ENCODE measurements at places on chromosomes 6 and 20.
A peak's percentile ranks its signal among the peaks of the same experiment; 100 is the strongest.

DNA sequence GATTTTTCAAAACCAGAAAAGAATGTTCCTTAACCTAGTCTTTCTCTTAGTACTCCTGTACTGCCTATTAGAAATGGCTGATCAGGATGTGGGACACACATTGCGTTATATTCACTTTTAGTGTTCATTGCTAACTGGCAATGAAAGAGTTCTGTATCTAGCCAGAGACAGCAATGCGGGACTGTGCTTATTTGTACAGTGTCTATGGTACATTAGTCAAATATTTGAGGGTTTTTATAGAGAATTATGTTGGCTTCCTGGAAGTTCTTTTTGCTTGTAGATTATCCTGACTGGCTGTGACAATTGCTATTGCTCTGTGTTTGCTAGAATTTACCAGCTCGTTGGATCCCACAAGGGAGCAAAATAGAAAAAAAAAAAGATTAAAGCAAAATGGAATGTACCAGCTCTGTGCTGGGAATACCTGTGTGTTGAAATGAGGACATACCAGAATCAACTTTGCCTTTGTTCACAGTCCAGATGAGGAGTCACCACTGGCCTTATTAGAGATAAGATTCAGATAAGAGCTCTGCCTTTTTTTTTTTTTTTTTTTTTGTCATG lies 22.4 kb upstream of the IFNGR1 start:
- no peak overlapping the region for H3K4me3 ChIP-seq
- H3K27ac ChIP-seq = peak overlapping the region; percentile 74

DNA sequence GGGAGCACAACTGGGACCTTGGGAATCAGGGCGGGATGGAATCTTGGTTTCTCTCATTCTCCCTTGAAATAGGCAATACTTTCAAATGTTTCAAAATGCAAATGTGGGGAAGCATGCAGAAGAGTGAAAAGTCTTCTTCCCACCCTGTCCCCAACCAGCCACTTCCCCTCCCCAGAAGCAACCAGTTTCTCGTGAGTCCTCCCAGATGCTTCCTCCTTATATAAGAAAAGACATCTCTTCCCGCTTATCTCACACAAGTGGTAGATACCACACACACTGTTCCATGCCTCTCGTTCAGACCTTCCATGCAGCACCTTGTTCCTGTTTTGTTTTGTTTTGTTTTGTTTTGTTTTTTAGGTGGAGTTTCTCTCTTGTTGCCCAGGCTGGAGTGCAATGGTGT lies 25.1 kb downstream of the HCK start:
- H3K27me3 ChIP-seq = peaks cover 43% of the 10 kb centered on the region
- no peak for DNase-seq
- H3K4me1 ChIP-seq = no peaks in the 10 kb centered on the region
- no peak overlapping the region for H3K4me3 ChIP-seq
- H3K27ac ChIP-seq = no peak overlapping the region

DNA sequence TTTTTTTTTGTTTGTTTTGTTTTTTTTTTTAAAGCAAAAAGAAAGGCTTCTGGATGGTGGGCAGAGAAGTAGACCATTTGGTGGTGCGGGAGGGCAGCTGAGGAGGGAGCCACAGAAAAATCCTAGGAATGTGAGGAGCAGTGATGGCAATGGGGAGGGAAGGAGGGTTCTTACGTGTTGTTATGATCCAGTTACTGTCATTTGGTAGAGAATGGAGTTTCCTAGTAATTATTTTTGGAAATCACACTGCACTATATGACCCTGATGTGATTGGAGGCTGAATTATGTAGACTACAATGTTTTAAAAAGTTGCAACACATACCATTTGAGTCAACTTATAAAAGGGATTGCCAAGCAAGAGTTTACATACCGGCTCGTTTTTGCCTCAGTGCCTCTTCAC lies 22.1 kb downstream of the ADGRF5 start:
- H3K4me3 ChIP-seq = no peak overlapping the region
- DNase-seq = no peak
- no peaks in the 10 kb centered on the region for H3K36me3 ChIP-seq

GRCh38 chr6:17679726-17680125 lies 27.0 kb downstream of the NUP153 start:
- DNase-seq = no peak
- H3K27ac ChIP-seq = no peak overlapping the region
- no peaks in the 10 kb centered on the region for H3K4me1 ChIP-seq
- H3K27me3 ChIP-seq = no peaks in the 10 kb centered on the region
- H3K4me3 ChIP-seq = no peak overlapping the region

GRCh38 chr20:3901706-3902440 lies 12.7 kb downstream of the PANK2 start:
- no peak overlapping the region for H3K4me3 ChIP-seq
- peak overlapping the region; percentile 3 for H3K27ac ChIP-seq
- no peaks in the 10 kb centered on the region for H3K27me3 ChIP-seq
- H3K36me3 ChIP-seq = no peaks in the 10 kb centered on the region

DNA sequence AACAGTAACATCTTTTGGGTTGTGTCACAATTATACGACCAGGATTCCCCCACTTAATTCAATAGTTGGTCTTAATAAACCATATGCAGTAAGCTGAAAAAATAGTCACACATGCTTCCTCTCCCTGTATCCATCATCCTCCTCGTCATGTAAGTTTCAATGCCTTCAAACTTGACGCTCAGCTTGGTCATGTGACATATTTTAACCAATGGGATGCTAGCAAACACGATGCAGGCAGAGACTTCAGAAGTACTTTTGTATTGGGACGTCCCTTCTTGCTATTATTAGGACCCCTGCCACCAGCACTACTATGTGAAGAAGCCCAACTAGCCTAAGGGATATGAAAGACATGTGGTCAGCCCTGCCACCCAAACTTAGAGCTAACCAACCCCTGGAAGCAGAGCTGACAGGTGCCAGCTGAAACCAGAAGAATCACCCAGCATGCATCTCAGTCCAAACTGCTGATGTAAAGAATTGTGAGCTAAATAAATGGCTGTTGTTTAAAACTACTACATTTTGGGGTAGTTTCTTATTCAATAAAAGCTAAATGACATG lies 49.3 kb downstream of the CGA start:
- H3K36me3 ChIP-seq = no peaks in the 10 kb centered on the region
- H3K4me3 ChIP-seq = no peak overlapping the region
- H3K27ac ChIP-seq = no peak overlapping the region
- no peaks in the 10 kb centered on the region for H3K27me3 ChIP-seq
- H3K4me1 ChIP-seq = no peaks in the 10 kb centered on the region
- no peak for DNase-seq

GRCh38 chr6:10415617-10416480 lies 975 bp upstream of the TFAP2A start:
- H3K4me3 ChIP-seq = peak overlapping the region; percentile 11
- no peak for DNase-seq
- no peaks in the 10 kb centered on the region for H3K36me3 ChIP-seq
- H3K27ac ChIP-seq = peak overlapping the region; percentile 57
- H3K27me3 ChIP-seq = peaks cover 94% of the 10 kb centered on the region
- H3K4me1 ChIP-seq = peaks cover 15% of the 10 kb centered on the region

DNA sequence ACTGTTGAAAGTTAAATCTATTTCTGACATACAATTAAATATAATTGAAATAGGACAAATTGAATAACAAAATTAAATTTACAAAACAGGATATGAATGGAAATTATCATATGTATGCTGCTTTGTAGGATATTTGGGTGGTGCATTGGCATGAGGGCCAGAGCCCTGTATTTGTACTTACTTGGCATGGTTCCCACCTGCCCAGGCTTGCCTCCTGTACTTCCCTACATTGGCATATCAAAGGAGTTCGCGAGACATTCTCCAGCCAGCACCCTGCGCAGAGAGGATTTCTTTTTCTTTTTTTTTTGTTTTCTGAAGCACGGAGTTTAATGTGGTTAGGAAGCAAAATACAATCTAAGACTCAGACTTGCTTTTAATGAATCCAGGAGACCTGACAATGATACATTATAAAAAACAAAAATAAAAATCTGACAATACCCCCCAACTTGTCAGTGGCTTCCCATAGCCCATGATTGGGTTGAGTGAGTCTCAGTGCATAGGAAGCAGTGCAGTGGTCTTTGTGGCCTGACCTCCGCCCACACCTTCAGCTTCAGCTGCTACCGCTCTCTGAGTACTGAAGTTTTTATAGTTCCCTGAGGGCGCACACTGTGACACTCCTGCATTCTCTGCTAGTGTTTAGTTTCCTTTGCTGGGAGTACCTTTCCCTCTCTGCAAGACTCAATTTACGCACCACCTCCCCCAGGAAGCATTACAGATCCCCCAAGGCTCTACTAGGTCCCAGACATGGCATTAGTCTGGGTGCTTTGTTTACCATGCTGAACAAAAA lies 440.8 kb downstream of the UTRN start:
- no peaks in the 10 kb centered on the region for H3K27me3 ChIP-seq
- no peaks in the 10 kb centered on the region for H3K36me3 ChIP-seq
- H3K4me1 ChIP-seq = no peaks in the 10 kb centered on the region
- H3K4me3 ChIP-seq = no peak overlapping the region
- no peak for DNase-seq

DNA sequence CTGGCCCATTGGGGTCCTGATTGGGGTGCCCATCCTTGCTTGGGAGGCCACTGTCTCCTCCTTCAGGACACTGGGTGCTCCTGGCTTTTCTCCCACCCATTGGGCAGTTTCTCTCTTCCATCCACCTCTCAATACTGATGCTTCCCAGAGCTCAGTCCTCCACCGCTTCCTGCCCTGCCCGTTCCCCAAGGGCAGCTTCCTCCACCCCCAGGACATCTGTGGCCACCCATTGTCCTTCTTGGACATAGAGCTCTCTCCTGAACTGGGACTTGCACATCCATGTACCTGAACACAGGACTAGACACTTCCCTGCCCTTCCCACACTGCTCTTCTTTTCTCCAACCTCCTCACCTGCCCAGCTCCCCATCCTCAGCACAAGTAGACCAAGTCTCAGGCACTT lies 69.4 kb upstream of the NNAT start:
- no peaks in the 10 kb centered on the region for H3K36me3 ChIP-seq
- H3K27ac ChIP-seq = no peak overlapping the region
- no peaks in the 10 kb centered on the region for H3K4me1 ChIP-seq
- H3K4me3 ChIP-seq = no peak overlapping the region
- DNase-seq = no peak

GRCh38 chr6:24330137-24330732 lies 27.6 kb downstream of the DCDC2 start:
- peaks cover 4% of the 10 kb centered on the region for H3K4me1 ChIP-seq
- no peak overlapping the region for H3K4me3 ChIP-seq
- H3K27me3 ChIP-seq = no peaks in the 10 kb centered on the region
- peak; percentile 14 for DNase-seq
- H3K36me3 ChIP-seq = no peaks in the 10 kb centered on the region
- H3K27ac ChIP-seq = peak overlapping the region; percentile 5

DNA sequence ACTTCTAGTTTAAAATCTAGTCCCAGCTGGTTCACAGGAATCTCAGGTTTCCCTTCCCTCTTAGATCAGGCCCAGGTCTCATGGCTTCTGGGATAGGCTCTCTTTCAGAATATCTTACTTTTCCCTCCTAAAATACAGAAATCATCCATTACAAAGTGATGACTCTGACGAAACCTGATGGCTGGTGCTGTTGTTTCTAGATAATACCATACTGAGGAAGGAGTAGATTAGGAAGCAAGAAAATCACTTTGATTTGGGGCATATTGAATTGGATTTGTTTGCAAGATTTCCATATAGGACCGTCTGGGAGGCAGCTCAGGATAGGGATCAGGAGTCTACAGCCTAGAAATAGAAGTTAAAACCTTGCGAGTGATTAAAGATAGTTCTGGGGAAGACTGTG lies 3.6 kb downstream of the ZKSCAN3 start:
- no peak overlapping the region for H3K27ac ChIP-seq
- no peak overlapping the region for H3K4me3 ChIP-seq
- no peaks in the 10 kb centered on the region for H3K36me3 ChIP-seq
- H3K4me1 ChIP-seq = peaks cover 25% of the 10 kb centered on the region

GRCh38 chr6:14738933-14739332 lies 506.9 kb upstream of the JARID2 start:
- peaks cover 7% of the 10 kb centered on the region for H3K4me1 ChIP-seq
- H3K36me3 ChIP-seq = no peaks in the 10 kb centered on the region
- no peak for DNase-seq
- H3K27me3 ChIP-seq = no peaks in the 10 kb centered on the region
- H3K27ac ChIP-seq = no peak overlapping the region

- H3K27ac ChIP-seq = peak overlapping the region; percentile 97
- no peak for DNase-seq
- H3K36me3 ChIP-seq = no peaks in the 10 kb centered on the region
- H3K27me3 ChIP-seq = no peaks in the 10 kb centered on the region
Measured at GRCh38 chr20:6705926-6706548, 61.4 kb upstream of the BMP2 start.

- no peak for DNase-seq
- no peak overlapping the region for H3K27ac ChIP-seq
- no peaks in the 10 kb centered on the region for H3K36me3 ChIP-seq
- no peaks in the 10 kb centered on the region for H3K27me3 ChIP-seq
- H3K4me1 ChIP-seq = no peaks in the 10 kb centered on the region
Measured at GRCh38 chr6:108807928-108808327, 40.3 kb upstream of the ARMC2 start.

GRCh38 chr6:324729-325125 lies 32.4 kb downstream of the DUSP22 start:
- H3K4me1 ChIP-seq = no peaks in the 10 kb centered on the region
- H3K27ac ChIP-seq = no peak overlapping the region
- no peak overlapping the region for H3K4me3 ChIP-seq
- no peaks in the 10 kb centered on the region for H3K36me3 ChIP-seq
- no peaks in the 10 kb centered on the region for H3K27me3 ChIP-seq

GRCh38 chr6:28657769-28658465 lies 132.2 kb downstream of the GPX5 start:
- H3K27me3 ChIP-seq = peaks cover 3% of the 10 kb centered on the region
- peak overlapping the region; percentile 58 for H3K4me3 ChIP-seq
- peaks cover 6% of the 10 kb centered on the region for H3K4me1 ChIP-seq
- DNase-seq = peak; percentile 80
- H3K36me3 ChIP-seq = no peaks in the 10 kb centered on the region

- H3K27ac ChIP-seq = no peak overlapping the region
- no peaks in the 10 kb centered on the region for H3K4me1 ChIP-seq
- H3K4me3 ChIP-seq = no peak overlapping the region
- DNase-seq = no peak
- H3K27me3 ChIP-seq = no peaks in the 10 kb centered on the region
- H3K36me3 ChIP-seq = no peaks in the 10 kb centered on the region
Measured at GRCh38 chr20:8526610-8527009, 394.5 kb downstream of the PLCB1 start.

- peak overlapping the region; percentile 83 for H3K27ac ChIP-seq
- DNase-seq = no peak
- no peak overlapping the region for H3K4me3 ChIP-seq
- peaks cover 8% of the 10 kb centered on the region for H3K27me3 ChIP-seq
Measured at GRCh38 chr20:37421060-37421905, 75.3 kb downstream of the SRC start.

DNA sequence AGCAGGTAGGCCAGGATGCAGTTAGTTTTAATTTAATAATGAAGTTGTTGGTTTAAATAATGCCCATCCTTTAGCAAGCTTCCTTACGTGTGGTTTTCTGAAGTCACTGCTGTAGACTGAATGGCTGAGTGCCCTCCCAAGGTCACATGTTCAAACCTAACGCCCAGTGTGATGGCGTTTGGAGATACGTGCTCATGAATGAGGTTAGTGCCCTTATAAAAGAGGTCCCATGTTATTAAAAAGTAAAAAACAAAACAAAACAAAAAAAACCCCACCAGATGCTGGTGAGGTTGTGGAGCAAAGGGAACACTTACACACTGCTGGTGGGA lies 16.3 kb downstream of the LRP11 start:
- H3K36me3 ChIP-seq = no peaks in the 10 kb centered on the region
- H3K27ac ChIP-seq = peak overlapping the region; percentile 33
- DNase-seq = no peak
- H3K4me3 ChIP-seq = no peak overlapping the region

GRCh38 chr6:136370988-136371728 lies 81.5 kb upstream of the BCLAF1 start:
- no peaks in the 10 kb centered on the region for H3K36me3 ChIP-seq
- no peaks in the 10 kb centered on the region for H3K4me1 ChIP-seq
- H3K27ac ChIP-seq = no peak overlapping the region
- no peak for DNase-seq
- H3K4me3 ChIP-seq = no peak overlapping the region
